ENCODE measurements at places on chromosomes 6 and 20.

DNA sequence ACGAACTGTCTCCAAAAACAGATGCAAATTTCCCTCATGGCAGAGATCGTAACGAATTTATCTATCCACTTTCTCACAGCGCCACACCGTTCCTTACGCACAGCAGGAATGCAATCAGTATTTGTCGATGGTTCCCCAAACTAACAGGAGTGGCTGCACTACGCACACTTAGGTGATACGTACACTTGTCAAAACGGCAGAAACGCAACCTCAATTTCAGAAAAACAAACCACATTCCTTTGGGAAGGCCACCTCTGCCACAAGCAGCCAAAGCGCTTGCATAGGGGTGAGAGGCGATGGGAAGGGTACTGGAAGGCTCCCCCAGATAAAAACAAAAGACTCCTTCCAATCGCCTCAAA, 638 bp downstream of the MDN1 start:
- peak; percentile 11 for DNase-seq

DNA sequence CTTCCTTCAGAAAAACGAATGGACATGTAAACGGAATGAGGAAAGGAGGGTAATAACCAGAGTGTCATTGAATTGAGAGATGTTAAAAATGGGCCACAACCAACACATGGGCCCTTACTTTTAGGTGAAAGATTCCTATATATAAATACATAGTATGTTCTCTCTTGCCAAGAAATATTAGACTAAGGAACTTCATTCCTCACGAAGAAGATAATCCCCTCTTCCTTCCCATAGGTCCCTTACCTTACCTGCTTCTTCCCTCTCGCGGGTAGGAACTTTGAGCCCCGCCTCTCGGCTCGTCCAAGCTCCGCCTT, 295 bp upstream of the TBC1D22B start:
- DNase-seq = peak; percentile 17

GRCh38 chr6:30800871-30801270, 56.5 kb upstream of the IER3 start:
- DNase-seq = no peak

DNA sequence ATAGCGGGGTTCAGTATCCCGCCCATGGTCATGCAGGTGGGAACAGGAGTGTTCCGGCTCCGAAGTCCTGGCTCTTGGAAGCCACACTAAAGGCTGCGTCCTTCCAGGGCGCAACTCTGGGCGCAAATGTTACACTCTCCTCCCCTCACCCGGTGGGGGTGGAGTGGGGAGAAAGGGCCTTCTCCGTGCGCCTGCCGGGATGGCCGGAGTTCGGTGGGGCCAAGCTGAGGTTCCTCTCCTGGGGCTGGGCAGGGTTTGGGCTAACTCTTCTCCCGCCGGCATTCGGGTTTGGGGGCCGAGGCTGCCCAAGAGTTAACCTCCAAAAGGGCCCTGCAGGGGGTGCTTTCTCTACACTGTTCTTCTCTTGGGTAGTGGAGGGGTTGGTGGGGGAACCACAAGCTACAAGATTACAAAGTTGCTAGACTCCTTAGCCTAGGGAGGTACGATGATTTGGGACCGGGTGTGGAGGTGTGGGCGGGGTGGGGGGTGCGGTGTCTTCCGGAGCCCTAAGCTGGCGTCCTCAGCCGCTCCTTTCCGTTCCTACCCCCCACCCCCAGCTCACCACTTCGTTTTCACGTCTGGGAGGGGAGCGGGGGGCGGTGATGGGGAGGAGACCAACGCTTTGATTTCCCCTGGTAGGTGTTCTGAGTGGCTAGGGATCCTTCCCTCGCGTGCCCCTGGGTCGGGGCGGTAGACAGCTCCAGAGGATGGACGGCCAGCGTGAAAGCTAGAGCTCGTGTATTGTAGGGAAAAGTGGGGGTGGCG, 12.3 kb downstream of the NRN1 start:
- no peak for DNase-seq

GRCh38 chr20:25686081-25687067, 10.3 kb downstream of the ZNF337 start:
- DNase-seq = no peak

GRCh38 chr6:135675026-135675425, 176.5 kb upstream of the PDE7B start:
- DNase-seq = no peak

GRCh38 chr6:27617700-27618689, 145.1 kb upstream of the ZNF184 start:
- no peak for DNase-seq

- DNase-seq = no peak
Measured at GRCh38 chr6:9266741-9267140, 831.4 kb upstream of the SLC35B3 start.

- peak; percentile 56 for DNase-seq
Measured at GRCh38 chr6:15479761-15480160, 183.1 kb downstream of the DTNBP1 start.

- no peak for DNase-seq
Measured at GRCh38 chr20:51452091-51452613, 90.4 kb downstream of the NFATC2 start.

Measured in globus pallidus (tissue), 1 donor.